ENCODE measurements at places on chromosomes 2 and 18.
A peak's percentile ranks its signal among the peaks of the same experiment; 100 is the strongest.

- peak overlapping the region; percentile 49 for H3K4me3 ChIP-seq
These were observed 41.3 kb downstream of the TMEM18 start for GRCh38 chr2:635687-636621.

DNA sequence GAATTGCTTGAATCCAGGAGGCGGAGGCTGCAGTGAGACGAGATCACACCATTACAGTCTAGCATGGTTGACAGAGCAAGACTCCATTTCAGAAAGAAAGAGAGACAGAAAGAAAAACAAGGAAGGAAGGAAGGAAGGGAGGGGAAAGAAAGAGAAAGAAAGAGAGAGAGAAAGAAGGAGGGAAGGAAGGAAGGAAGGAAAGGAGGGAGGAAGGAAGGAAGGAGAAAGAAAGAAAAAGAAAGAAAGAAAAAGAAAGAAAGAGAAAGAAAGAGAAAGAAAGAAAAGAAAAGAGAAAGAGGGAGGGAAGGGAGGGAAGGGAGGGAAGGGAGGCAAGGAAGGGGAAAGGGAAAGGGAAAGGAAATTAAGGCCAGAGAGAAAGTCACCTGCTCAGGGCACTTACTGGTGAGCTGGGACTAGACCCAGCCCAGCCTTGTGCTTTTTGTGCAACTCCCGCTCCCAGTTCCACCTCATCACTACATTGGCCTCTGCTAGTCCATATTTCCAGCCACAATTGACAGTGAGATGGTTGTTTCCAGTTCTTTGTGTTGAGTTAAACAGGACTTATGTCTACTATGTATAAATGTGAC is 35.7 kb downstream of the MOGAT1 start:
- H3K27me3 ChIP-seq, result peaks cover 79% of the 10 kb centered on the region
- no peaks in the 10 kb centered on the region for H3K36me3 ChIP-seq
- peak overlapping the region; percentile 26 for H3K27ac ChIP-seq
- H3K4me1 ChIP-seq, result peaks cover 4% of the 10 kb centered on the region
- no peak for DNase-seq

- DNase-seq, result no peak
- H3K4me3 ChIP-seq, result no peak overlapping the region
- H3K4me1 ChIP-seq, result peaks cover 6% of the 10 kb centered on the region
- H3K36me3 ChIP-seq, result no peaks in the 10 kb centered on the region
- H3K27ac ChIP-seq, result peak overlapping the region; percentile 75
These were observed 99.6 kb upstream of the RIOK3 start for GRCh38 chr18:23353459-23353858.

DNA sequence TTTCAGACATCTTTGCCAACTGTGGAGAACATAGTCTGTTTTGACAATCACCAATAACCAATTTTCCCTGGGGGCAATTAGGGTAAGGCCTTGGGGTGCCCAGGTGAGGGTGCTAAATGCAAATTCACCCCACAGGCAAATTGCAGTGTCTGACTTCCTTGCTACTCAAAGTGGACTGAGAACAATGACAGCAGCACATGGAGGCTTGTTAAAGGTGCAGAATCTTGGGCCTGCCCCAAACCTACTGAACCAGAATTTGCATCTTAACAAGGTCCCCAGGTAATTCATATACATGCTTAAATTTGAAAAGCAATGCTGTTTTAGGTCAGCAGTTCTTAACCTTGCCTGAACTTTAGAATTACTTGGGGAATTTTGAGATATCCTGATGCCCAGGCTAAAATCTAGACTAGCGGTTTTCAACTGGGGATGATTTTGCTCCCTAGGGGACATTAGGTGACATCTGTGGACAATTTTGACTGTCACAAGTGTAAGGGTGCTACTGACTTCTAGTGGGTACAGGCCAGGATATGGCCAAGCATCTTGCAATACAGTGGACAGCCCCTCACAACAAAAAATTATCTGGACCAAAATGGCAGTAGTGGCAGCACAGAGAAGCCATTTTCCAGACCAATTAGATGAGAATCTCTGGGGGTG is 80.2 kb upstream of the GCFC2 start:
- no peak overlapping the region for H3K27ac ChIP-seq
- no peak overlapping the region for H3K4me3 ChIP-seq
- H3K4me1 ChIP-seq, result no peaks in the 10 kb centered on the region
- peaks cover 20% of the 10 kb centered on the region for H3K27me3 ChIP-seq

- no peak overlapping the region for H3K4me3 ChIP-seq
- no peaks in the 10 kb centered on the region for H3K4me1 ChIP-seq
- H3K36me3 ChIP-seq, result no peaks in the 10 kb centered on the region
- peaks cover 21% of the 10 kb centered on the region for H3K27me3 ChIP-seq
- H3K27ac ChIP-seq, result no peak overlapping the region
- no peak for DNase-seq
These were observed 579.0 kb downstream of the PLCL1 start for GRCh38 chr2:198383392-198383791.

DNA sequence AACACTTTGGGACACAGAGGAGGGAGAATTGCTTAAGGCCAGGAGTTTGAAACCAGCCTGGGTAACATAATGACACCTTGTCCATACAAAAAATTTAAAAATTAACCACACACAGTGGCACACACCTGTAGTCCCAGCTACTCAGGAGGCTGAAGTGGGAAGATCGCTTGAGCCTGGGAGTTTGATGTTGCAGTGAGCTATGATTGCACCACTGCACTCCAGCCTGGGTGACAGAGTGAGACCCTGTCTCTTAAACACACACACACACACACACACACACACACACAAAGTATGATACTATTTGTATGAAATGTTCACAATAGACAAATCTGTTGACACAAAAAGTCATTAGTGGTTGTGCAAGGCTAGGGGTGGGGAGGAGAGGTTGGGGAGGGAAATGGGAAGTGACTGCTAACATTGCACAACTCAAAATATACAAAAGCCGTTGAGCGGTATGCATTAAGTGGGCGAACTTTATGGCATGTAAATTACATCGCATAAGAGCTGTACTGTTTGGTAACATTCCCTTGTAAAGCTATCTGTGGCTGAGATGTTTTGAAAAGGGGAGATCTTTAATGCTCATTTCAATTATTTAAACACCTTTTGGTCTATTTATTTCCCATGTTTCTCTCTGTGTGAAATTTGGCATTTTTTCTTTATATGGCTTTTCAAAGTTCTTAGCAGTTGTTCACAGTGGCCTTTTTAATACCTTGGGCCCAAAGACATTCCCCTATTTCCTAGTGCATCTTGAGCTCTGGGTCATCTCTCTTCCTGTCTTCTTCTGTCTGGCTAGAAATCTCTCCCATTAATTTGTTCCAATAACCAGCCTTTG is 58.9 kb upstream of the ZNF516 start:
- no peak overlapping the region for H3K27ac ChIP-seq
- H3K4me1 ChIP-seq, result no peaks in the 10 kb centered on the region
- no peak overlapping the region for H3K4me3 ChIP-seq
- no peaks in the 10 kb centered on the region for H3K36me3 ChIP-seq
- no peak for DNase-seq

DNA sequence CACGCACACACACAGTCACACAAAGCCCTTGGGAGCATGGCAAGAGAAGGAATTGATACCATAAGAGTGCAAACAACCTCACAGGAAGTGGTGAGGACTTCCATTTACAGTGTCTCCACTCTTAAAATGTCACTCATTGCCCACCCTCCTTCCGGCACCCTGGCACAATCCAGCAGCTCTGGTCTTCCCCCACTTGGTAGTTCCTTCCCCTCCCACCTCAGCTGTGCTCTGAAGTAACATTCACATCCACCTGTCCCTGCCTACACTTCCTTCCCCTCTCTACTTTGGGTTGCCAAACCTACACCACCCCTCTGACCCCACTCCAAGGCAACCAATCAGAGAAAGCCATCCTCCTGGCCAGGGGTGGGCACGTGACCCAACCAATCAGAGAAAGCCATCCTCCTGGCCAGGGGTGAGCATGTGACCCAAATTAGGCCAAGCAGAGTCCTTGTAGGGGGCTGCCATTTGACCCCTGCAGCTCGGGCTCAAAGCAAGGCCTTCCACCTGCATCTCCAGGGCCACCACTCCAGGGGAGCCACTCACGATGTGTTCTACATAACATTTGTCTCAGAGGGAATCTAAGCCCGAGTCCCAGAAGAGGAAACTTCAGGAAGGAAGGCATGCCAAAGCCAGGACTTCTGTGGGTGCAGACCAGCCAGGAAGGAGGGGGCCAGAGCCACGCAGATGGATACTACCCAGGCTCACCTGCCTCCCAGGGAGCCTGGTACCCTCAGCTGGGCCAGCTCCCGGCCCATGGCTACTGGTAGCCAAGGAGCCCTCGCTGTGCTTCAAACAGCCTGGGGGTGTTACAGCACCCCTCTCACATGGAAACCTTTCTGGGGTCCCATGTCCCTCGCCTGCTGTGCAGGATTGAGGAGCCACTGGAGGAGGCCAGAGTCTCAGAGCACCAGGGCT is 21.2 kb downstream of the CYP26B1 start:
- no peaks in the 10 kb centered on the region for H3K4me1 ChIP-seq

- no peak for DNase-seq
- no peaks in the 10 kb centered on the region for H3K27me3 ChIP-seq
- no peak overlapping the region for H3K27ac ChIP-seq
- no peaks in the 10 kb centered on the region for H3K36me3 ChIP-seq
These were observed 188.6 kb downstream of the MYCN start for GRCh38 chr2:16128746-16129610.

GRCh38 chr2:105886687-105887086 is 142.0 kb downstream of the NCK2 start:
- H3K4me3 ChIP-seq, result no peak overlapping the region
- peaks cover 75% of the 10 kb centered on the region for H3K4me1 ChIP-seq
- H3K36me3 ChIP-seq, result peaks cover 23% of the 10 kb centered on the region
- no peak for DNase-seq

DNA sequence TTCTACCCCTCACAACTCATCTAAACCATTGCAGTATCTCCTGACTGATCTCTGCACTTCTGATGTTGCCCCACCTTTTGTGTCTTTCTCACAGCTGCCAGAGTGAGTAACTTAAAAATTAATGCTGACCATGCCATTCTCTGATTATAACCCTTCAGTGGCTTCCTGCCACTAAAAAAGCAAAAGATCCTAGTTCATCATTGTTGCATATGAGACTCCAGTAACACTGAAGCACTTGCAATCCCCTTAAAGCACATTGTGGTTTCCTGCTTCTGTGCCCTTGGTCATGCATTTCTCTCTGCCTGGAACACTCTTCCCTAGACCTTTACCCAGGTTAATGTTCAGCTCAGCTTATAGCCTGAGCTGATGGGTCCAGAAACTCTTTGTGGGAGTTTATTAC is 95.1 kb upstream of the WDSUB1 start:
- H3K36me3 ChIP-seq, result peaks cover 18% of the 10 kb centered on the region
- no peak for DNase-seq
- H3K4me1 ChIP-seq, result no peaks in the 10 kb centered on the region
- H3K27ac ChIP-seq, result no peak overlapping the region
- H3K4me3 ChIP-seq, result no peak overlapping the region

- no peak for DNase-seq
- peak overlapping the region; percentile 62 for H3K27ac ChIP-seq
- no peaks in the 10 kb centered on the region for H3K36me3 ChIP-seq
- no peaks in the 10 kb centered on the region for H3K27me3 ChIP-seq
These were observed 205.0 kb downstream of the UBE2E3 start for GRCh38 chr2:181185421-181185820.

DNA sequence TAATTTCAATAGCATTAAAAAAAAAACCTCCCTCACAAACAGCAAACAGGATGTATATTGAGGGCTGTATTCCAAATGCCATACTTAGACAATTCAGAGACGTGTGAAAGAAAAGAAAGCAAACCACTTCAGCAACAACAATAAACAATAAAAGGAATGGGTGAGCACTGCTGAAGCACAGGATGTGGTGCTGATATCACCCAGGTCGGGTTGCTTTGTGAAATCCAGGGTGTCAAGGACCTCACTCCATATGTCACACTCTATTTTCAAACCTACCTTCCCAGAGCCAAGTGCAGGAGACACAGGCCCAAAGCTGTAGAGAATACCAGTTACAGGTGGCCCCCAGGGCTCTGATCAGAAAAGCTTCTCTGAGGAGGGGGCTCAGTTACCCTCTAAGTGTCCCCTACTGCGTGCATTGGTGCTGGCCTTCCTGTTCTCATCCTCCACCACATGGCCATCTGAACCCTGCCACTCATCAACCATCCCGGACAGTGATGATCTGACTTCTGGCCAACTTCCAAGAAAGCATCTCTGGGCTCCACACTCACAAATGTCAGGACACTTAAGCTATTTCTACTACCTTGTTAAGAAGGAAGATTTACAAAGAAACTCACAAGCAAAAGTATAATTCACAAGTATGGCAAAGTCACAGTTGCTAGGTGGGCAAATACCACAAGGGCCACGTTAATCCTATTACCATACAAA is 363.0 kb downstream of the SS18 start:
- peaks cover 5% of the 10 kb centered on the region for H3K27me3 ChIP-seq
- peak overlapping the region; percentile 44 for H3K27ac ChIP-seq
- no peaks in the 10 kb centered on the region for H3K4me1 ChIP-seq
- DNase-seq, result no peak

GRCh38 chr2:225893151-225893550 is 493.6 kb downstream of the NYAP2 start:
- no peaks in the 10 kb centered on the region for H3K27me3 ChIP-seq
- no peak overlapping the region for H3K27ac ChIP-seq
- H3K36me3 ChIP-seq, result no peaks in the 10 kb centered on the region
- no peak overlapping the region for H3K4me3 ChIP-seq
- DNase-seq, result no peak

DNA sequence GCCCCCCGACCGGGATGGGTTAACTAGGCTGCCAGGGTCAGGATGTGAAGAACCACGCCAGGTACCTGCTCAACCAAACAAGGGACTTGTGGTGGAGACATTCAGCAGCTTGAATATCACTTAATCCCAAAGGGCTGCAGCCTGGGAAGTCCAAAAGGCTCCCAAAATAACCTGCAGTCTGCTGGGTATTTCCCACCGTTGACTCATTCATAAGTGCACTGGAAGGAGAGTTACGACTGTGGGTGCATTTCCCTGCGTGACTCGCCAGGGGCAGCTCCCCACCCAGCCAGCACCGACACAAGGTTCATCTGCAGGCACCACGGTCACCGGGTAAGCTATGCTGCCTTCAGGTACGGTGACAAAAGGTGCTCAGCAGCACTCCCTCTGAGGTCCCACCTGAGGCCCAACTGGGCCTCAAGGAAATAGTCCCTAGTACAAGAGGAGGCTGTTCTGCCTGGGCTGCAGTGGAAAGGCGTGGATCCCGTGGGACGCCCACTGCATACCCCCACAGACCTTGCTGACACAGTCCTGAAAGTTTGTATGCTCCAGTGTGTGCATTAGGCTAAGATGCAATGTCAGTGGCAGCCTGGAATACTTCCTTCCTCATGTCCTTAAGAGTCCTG is 86.5 kb downstream of the UXS1 start:
- H3K36me3 ChIP-seq, result peaks cover 13% of the 10 kb centered on the region
- peak overlapping the region; percentile 91 for H3K27ac ChIP-seq
- H3K4me1 ChIP-seq, result peaks cover 2% of the 10 kb centered on the region
- no peak for DNase-seq

GRCh38 chr2:222545823-222546795 is 109.8 kb downstream of the FARSB start:
- no peak overlapping the region for H3K4me3 ChIP-seq
- H3K36me3 ChIP-seq, result no peaks in the 10 kb centered on the region
- peaks cover 32% of the 10 kb centered on the region for H3K27me3 ChIP-seq
- H3K27ac ChIP-seq, result no peak overlapping the region
- DNase-seq, result no peak
- no peaks in the 10 kb centered on the region for H3K4me1 ChIP-seq
